Fibroblast of pulmonary artery (primary cell): ENCODE measurements at places on chromosomes 12 and 14.
A peak's percentile ranks its signal among the peaks of the same experiment; 100 is the strongest.

GRCh38 chr14:96509457-96510090 lies 7.4 kb downstream of the PAPOLA start:
- no peak for DNase-seq

DNA sequence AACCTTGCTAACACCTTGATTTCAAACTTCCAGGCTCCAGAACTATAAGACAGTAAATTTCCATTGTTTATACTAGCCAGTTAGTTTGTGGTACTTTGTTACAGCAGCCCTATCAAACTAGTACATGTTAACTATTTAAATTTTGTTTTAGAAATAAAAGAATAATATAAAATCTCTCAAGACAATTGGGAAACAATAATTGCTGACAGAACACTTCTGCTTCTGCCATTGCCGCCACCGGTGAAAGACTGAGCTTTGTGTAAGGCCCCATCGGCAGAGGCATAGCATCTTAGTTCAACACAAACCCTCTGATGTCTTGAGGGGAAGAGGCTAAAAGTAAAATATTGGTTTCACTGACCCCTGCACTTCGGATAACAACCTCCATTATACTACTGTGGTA lies 1607.1 kb upstream of the SEL1L start:
- no peak for DNase-seq

- DNase-seq = no peak
These were observed 76.9 kb downstream of the OTX2 start for GRCh38 chr14:56733396-56733795.

GRCh38 chr14:104152246-104152575 lies 13.8 kb downstream of the KIF26A start:
- DNase-seq = no peak

GRCh38 chr12:95437565-95437964 lies 36.4 kb upstream of the METAP2 start:
- no peak for DNase-seq

DNA sequence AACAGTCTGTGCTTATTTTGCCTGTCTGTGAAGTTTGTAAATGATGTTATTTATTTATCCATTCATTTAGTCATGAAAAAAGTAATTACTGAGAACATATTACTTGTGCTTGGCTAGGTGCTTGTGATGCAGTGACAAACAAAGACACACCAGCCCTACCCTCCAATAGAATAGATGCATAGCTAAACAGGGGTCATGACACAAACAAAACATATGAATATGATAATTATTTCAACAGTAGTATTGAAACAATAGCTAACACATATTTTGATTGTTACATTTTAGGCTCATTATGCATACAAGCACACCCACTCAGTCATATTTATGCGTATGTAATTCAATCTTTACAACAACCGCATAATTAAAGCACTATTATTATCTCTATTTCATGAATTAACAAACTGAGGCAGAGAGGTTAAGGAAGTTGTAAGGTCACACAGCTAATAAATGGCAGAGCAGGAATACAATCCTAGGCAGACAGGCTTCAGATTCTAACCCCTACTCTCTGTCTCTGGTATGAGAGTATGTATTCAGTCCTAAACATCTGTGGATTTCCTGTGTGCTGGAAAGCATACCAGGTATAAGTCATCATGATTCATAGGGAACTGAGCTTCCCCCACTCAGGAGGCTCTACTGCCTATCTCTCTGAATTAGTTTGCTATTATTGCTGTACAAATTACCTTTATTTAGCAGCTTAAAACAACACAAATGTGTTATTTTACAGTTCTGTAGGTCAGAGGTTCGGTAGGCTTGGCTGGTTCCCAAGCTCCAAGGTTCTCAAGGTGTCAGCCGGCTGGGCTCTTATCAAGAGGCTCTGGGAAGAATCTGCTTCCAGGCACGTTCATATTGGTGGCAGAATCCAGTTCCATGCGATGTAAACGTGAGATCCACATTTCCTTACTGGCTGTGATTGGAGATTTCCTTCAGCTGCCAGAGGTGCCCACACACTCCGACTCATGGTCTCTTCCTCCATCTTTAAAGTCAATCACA lies 509.4 kb downstream of the GALC start:
- peak; percentile 6 for DNase-seq

- peak; percentile 38 for DNase-seq
These were observed 40.5 kb downstream of the LIMA1 start for GRCh38 chr12:50242751-50243191.

- no peak for DNase-seq
These were observed 51.4 kb downstream of the CYP46A1 start for GRCh38 chr14:99735189-99736135.
